Activated naive CD8-positive, alpha-beta T cell treated with anti-CD3 and anti-CD28 coated beads, Interleukin-2, amount 50 U/mL, for 24 hours (primary cell): ENCODE measurements at places on chromosomes 12 and 14.

- DNase-seq: no peak
These were observed 14.6 kb upstream of the TCTN1 start for GRCh38 chr12:110599334-110599733.

DNA sequence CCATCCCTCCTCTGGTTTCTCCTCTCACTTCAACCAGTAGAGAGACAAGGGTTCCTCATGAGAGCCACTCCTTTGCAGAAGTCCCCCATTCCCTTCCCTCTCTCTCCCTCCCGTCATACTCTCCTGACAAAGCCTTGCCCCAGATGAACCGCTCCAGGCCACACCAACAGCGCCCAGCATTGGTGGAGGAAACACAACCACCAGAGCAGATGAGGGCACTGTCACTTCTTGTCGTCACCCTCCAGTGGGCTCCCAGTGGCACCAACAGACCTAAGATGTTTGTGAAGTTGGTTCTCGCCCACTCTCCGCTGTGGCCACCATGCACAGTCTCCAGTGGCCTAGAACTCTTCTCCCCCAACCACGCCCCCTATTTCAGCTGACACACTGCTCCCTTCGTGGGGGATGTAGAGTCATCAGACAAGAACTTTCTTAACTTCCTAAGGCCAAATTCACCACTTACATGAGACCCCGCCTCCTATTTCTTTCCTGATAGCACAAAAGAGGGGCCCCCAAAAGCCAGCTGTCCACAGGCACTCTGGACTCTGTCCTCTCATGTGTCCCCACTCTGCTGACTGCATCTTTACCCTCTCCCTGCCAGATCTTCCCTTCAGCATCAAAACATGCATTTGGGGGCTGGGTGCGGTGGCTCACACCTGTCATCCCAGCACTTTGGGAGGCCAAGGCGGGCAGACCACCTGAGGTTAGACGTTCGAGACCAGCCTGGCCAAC, 29.2 kb upstream of the PLEKHG6 start:
- DNase-seq: no peak

GRCh38 chr12:23002381-23002780, 377.4 kb downstream of the ETNK1 start:
- DNase-seq: no peak

GRCh38 chr12:6532927-6533652, 1.2 kb upstream of the GAPDH start:
- DNase-seq: peak; percentile 69

- no peak for DNase-seq
These were observed 6.6 kb downstream of the CLEC1B start for GRCh38 chr12:9992296-9992695.

DNA sequence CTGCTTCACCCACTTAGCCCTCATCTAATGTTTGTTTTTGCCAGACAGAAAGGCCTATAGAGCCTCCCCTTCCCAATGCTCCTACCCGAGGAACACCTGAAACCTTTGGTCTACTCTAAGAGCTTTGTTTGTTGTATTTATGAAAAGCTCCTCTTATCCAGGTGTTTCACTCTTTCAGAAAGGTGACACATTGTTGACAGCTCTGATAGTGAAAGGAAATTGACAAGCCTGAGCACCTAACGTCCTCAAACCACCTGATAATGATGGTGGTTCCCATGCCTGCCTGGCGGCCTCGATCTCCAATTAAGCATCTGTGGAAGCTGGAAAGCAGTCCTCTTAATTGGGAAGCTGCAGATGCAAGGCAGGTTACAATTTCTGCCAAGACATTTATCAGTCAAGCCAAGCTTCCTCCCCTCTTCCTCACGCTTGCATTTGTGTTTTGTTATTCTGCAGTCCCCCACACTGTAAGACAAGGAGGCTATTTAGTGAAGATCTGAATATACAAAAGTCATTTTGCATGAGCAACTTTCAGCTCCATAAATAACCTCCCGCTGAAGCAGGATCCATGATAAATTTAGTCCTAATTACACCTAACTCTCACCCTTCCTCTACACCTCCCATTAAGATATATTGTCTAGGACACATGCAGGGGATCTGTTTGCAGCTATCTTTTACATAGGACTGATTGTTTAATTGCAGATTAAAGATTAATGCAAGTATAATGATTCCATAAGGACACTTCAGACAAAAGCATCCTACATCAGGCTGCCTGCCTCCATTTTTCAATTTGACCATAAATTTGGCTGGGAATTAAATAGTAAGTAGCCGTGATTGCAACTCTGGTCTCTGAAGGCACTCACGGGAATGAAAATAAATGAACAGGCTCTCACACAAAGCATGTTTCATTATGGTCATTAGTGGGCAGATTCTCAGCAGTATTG, 288.6 kb downstream of the PDZRN4 start:
- no peak for DNase-seq

- DNase-seq: no peak
These were observed 13.9 kb upstream of the CLEC4E start for GRCh38 chr12:8554451-8555195.

- no peak for DNase-seq
These were observed 9.2 kb downstream of the DNAH10 start for GRCh38 chr12:123771261-123771660.

DNA sequence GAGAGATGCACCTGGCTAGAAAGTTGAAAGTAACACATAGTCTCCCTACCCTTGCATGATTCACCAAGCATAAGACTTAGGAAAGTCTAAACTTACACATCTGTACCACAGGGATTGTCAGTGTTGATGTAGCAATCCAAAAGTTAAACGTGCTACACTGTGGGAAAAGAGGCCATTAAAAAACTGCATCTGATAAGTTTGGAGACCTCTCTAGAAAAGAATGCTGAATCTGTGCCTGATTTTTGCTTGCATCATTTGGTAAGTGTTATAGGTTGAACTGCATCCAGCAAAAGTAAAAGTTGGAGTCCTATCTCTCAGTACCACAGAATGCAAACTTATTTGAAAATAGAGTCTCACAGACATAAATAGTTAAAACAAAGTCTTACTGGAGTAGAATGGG, 126.6 kb downstream of the SLC6A15 start:
- DNase-seq: no peak

- DNase-seq: no peak
These were observed 177.4 kb downstream of the DICER1 start for GRCh38 chr14:94979891-94980290.

GRCh38 chr12:54133772-54134375, 54.9 kb downstream of the SMUG1 start:
- DNase-seq: no peak

- DNase-seq: no peak
These were observed 4.1 kb downstream of the KCNC2 start for GRCh38 chr12:75205558-75205957.
